ENCODE measurements at places on chromosomes 5 and 9.

GRCh38 chr9:111937781-111938426 lies 41.3 kb downstream of the UGCG start:
- peak; percentile 31 for DNase-seq

- no peak for DNase-seq
Measured at GRCh38 chr9:83957248-83957513, 22.8 kb downstream of the HNRNPK start.

DNA sequence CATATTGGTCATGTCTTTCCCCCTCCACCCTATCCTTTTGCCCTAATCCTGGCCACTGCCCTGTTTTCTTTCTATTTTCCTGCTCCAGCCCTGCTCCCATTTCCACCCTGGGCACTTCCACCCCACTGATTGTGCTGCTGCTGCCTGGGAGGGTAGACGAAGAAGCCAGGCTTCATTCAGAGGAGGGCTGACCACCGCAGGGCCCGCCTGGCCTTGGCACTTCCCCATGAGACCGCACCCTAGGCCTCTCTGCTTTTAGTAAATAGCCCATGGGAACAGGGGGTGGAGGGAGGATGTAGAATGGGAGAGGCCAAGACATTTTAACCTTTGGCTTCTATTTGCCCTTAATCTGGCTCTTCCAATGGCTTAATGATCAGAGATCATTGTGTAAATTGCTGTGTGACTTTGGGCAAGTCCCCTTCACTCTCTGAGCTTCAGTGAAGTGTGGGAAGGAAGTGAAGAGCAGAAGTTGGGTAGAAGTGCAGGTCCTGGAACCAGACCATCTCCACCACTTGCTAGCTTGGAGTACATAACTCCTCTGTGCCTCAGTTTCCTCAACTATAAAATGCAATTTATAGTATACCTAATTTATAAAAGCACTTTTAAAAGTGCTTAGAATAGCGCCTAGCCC lies 13.6 kb upstream of the GPX3 start:
- no peak for DNase-seq

DNA sequence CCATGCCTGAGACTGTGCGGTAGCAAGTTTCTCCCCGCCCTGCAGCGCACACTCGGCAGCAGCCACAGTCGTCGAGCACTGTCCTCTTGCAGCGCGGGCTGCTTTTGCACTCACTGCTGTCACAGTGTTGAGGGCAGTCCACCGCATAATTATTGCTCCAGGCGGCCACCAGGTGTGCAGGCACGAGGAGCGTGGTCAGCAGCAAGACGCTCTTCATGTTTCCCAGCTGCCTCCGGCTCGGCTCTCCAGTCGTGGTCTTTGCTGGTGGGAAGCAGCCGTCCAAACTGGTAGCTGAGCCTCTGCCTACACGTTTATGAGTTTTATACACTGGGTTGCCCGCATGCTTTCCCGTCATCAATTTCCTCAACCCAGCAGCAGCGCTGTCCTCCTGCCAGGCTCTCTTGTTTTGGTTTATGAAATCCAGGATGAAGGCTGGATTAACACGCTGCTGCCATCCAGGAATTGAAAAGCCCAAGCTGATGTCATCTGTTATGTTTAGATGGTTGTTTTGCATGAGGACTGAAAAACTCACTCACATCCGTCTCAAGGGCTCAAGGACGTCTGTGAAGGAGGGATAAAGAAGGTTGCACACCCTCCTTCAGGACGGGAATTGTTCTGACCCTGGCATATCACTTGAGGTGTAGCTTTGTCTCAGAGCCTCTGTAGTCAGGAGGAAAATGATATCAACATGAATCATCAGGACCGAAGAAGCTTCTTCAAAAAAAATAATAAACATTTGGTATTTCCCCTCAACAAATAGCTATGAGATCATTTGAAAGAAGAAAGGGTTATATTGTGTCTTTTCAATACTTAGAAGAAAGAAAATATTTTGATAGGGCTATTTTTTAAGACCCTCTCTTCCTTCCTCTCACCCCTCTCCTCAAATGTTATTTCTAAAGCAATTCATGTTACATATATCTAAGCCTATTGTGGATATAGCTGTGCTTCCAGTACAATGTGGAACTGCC lies at the start of gene ESM1:
ESM1 (minus strand) TSS at position 293 of the 968 bp plus-strand sequence; CDS start at position 217, 76 bp downstream.
- DNase-seq = no peak

- no peak for DNase-seq
Measured at GRCh38 chr5:112372543-112372942, 46.5 kb downstream of the EPB41L4A start.

DNA sequence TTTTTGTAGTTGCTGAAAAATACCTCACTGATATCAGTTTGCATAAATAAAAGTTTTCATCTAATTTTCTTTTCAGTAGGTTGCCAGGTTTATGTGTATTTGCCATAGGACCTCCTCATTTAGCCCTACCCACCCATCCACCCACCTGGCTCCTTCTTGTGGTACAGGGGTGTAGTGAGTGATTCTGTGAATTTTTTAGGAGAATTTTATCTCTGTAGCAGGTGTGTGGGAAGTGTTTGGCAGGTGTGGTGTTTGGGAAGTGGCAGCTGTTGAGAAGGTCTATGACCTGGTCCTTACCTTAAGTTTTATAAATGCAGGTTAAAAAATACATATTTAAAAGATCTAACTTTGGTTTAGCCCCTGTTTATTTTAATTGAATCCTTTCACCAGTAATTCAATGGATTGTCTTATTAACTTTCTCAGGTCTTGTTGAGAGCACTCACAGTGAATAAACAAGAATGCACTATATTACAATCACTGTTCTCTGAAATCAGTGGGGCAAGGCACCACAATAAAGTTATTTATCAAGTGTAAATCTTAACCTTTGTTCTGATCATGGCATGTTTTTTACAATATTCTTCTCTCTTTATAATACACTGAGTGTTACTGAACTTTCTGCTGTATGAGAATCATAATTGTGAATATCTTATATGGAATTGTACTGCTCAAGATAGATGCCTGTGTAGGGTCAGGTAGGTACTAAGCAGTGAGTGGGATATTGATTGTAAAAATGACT lies 189.1 kb downstream of the WDR70 start:
- no peak for DNase-seq

DNA sequence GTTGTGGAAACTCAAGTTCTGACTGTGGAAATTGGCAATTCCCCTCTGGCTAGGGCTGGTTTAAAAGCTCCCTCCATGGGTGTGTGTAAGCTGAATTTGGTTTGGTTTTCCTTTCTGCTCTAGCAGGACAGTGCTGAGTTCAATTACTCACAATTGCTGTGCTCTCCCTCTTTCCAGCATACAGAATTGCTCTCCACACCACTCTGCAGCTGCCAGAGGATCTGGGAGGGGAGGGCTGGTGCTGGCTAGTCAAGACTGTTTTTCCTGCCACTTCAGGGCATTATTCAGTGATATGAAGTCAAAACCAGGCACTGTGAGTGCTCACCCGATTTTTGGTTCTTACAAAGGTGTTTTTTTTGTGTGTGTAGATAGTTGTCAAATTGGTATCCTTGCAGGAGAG lies 336.9 kb upstream of the SLC24A2 start:
- no peak for DNase-seq

DNA sequence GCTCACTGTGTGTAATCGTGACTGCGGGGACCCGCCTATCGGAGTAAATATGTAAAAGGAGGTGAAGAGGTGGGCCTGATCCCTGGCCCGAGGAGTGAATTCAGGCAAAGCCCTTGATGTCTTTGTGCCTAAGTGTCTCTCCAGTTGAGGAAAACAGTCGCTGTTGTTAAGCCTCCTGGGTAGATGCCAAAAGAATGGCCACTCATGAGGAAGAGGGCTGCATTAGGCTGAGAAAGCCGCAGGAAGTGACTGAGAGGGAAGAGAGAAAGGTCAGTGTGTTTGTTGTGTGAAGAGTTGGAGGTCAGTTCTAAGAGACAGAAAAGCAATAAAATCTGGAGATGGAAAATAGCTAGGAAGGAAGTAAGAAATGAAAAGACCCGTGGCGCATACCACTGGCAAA lies 35.8 kb upstream of the PIP5K1B start:
- no peak for DNase-seq

DNA sequence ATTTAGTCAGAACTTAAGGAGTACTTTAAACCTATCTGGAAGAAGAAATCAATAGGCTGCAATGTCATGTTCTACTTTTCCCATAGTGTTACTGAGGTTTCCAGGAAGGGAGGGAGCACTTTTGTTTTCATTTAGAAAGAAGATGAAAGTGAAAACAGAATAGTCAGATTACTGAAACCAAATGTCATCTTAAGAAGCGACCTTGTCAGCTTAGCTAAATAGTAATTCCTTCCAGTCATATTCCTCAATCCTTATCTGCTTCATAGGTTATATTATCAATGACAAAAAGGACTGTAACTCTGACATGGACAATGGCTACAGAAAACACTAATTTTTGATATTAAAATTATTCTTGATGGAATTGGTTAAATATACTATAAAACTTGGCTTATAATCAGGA lies 27.7 kb downstream of the SAR1B start:
- DNase-seq = no peak

- DNase-seq = no peak
Measured at GRCh38 chr9:10387282-10387681, 225.5 kb downstream of the PTPRD start.

DNA sequence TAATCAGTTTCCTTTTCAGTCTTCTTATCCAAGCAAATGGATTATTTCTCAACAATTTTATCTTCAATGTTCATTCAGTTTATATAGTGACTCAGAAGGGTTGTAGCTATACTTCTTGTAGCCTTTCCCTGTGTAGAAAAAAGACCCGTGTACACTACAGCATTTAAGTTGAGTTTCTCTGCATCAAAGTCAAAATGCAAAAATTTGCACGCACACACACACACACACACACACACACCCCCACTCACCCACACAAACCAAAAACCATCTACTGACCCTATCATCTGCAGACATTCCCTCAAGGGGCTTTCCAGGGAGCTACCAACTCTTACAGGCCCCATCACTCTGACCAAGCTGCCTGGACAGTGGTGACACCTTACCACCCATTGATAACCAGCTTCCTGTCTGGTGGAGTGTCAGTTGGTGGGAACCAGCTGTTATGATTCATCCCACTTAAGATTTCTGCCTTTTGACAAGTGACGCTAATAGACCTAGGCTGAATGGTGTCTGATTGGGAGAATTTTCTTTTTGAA lies 12.2 kb upstream of the ELL2 start:
- no peak for DNase-seq

GRCh38 chr9:123814496-123814895 lies 115.4 kb downstream of the DENND1A start:
- no peak for DNase-seq

DNA sequence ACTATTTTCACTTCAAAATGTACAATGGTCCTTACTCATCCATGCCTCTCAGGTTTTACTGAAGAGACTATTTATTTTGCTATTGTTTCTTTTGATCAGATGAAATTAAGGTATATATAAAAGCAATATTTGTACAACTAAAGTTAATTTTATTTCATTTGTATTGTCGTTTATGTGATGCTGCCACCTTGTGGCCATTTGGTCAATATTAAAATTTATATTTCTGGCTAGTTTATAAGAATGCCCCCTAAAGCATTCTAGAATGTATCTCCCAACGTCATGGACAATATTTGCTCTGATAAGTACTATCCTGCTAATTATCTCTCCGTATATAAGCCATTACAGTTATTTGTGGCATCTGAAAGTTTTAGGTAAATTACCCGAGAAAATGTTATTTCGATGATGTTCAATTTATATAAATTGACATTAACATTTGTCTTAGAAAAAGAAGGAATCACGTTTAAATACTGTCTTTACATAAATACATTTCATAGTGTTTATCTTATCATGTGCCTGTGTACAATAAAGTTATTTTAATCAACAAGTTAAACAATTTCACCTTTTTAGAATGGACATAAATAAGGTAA lies 680.0 kb downstream of the TAF11L14 start:
- DNase-seq = no peak

DNA sequence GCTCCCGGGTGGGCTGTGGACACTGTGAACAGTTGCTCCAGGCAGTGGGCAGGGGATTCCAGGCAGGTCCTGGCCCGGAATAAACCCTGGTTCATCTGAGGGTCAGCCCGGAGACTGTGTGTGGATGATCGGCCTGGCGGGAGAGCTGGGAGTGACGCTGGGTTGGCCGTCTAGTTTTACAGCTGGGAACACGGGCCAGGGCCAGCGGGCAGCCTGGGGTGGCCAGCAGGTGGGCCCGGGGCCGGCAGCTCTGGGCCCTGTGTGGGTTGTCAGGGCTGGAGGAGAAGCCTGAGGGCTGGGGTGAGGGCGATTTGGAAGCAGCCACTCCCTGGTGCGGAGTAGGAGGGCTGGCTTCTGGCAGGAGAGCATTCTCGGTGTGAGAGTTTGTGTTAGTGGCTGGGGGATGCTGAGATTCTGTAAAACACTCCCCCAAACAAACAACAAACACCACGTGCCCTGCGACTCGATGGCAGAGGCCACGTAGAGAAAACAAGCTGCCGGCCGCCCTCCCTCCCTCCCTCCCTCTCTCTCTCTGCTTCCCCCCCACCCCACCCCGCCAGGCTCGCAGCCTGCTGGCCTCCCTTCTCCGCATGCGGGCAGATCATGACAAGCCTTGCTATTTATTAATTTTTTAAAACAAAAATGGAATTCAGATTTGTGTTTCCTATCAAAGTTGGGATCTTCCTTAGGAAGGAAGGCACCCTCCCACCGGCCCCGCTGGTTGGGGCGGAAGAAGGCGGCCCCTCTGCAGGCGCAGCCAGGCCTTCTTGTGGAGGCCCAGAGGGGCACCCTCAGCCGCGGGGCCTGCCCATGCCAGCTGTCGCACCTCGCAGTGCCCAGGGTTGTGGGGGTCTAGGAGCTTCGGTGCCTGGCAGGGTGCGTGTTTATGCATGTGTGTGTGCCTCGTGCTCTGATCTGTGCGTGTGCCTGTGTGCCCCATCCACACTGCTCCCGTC lies 49.5 kb downstream of the RXRA start:
- no peak for DNase-seq

GRCh38 chr9:74497748-74498620 lies 849 bp downstream of the RORB start:
- no peak for DNase-seq

GRCh38 chr5:36659411-36659810 lies 53.0 kb downstream of the SLC1A3 start:
- DNase-seq = no peak

GRCh38 chr9:114989600-114990410 lies 59.4 kb upstream of the TNFSF8 start:
- no peak for DNase-seq

DNA sequence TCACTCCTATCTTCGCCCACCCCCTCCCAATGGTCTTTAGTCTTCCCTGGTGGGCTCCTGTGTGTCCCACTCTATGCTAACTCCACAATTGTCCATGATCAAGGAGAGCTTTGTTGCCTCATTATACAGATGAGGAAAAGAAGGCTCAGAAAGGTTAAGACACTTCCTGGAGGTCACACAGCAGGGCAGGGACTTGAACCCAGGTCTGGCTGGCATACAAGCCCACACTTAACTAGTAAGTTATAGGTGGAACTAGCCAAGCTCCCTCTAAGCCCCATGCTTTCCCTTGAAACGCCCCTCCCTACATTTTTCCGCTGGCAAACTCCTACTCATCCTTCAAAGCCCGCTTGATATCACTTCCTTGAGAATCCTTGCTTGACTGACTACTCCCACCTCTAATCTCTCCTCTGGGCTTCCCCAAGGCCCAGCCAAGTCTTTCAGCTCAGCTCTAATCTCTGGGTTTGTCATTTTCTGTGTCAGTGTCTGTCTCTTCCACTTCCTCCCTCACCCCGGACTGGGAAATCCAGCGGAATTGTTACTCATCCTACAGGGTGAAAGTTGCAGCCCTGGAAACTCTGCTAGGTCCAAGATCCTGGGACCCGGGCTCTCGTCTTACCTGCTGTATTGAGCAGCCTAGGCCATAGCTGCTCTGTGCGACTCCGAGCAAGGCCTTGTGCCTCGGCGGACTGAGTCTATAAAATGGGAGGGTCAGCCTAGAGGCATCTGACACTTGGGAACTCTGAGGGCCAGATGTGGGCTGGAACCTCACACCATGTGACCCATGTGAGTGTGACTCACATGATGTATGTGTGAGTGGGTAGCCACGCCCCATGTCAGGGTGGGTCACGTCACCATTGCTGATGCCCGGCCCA lies 144.5 kb downstream of the GAPVD1 start:
- no peak for DNase-seq

Measured in activated CD4-positive, alpha-beta T cell treated with anti-CD3 and anti-CD28 coated beads for 1 hour (primary cell).